Epithelial cell of alveolus of lung (primary cell): ENCODE measurements at places on chromosomes 6 and 20. TPM values are rescaled to one million over a fixed set of nuclear protein-coding genes. Genes with fewer than 3 reads are reported as not detected.

Gene NXT1
- 20.8 and 53.5 TPM in 2 replicates for total RNA-seq

Gene TMEM170B
- 0.88 and 1.0 TPM in 2 replicates for total RNA-seq

Gene PRL
- total RNA-seq: not detected in 2 replicates

Gene FOXA2
- total RNA-seq: 0.91 TPM in 1 of 2 replicates, not detected in the other

Gene NKX2-4
- total RNA-seq: not detected in 2 replicates

Gene HSPA1A
- 54.6 and 130 TPM in 2 replicates for total RNA-seq

Gene BPIFB2
- not detected in 2 replicates for total RNA-seq

Gene FAXC
- 2.2 and 3.8 TPM in 2 replicates for total RNA-seq

Gene RIPOR3
- total RNA-seq: 2.3 and 13.7 TPM in 2 replicates

Gene FOXC1
- total RNA-seq: 1.5 and 3.1 TPM in 2 replicates

Gene NRSN1
- not detected in 2 replicates for total RNA-seq

Gene C2
- 0.65 and 4.8 TPM in 2 replicates for total RNA-seq

Gene FAM162B
- total RNA-seq: 31.2 and 45.2 TPM in 2 replicates

Gene LGSN
- total RNA-seq: not detected in 2 replicates

Gene TSHZ2
- total RNA-seq: 1.0 and 13.6 TPM in 2 replicates

Gene RING1
- total RNA-seq: 17.8 and 22.0 TPM in 2 replicates

Gene ADTRP
- total RNA-seq: 0.26 TPM in 1 of 2 replicates, not detected in the other

Gene WASF1
- total RNA-seq: 10.2 and 24.8 TPM in 2 replicates

Gene DLL1
- 0.65 and 5.9 TPM in 2 replicates for total RNA-seq

Gene DEFB124
- total RNA-seq: not detected in 2 replicates

Gene CDYL
- total RNA-seq: 16.0 and 18.7 TPM in 2 replicates

Gene IMPG1
- total RNA-seq: 0.26 TPM in 1 of 2 replicates, not detected in the other

Gene NKX2-2
- not detected in 2 replicates for total RNA-seq

Gene SCRT2
- not detected in 2 replicates for total RNA-seq

Gene GPR6
- not detected in 2 replicates for total RNA-seq

Gene ZSWIM3
- 4.1 and 4.2 TPM in 2 replicates for total RNA-seq

Gene TCF21
- 5.6 and 119 TPM in 2 replicates for total RNA-seq

Gene RHAG
- not detected in 2 replicates for total RNA-seq

Gene SNRPB
- total RNA-seq: 308 and 592 TPM in 2 replicates

Gene GSTA2
- total RNA-seq: not detected in 2 replicates

Gene MYH7B
- total RNA-seq: not detected in 2 replicates

Gene SLC25A27
- total RNA-seq: 1.0 and 7.9 TPM in 2 replicates

Gene SNRNP48
- total RNA-seq: 6.3 and 10.9 TPM in 2 replicates

Gene BHLHE23
- total RNA-seq: not detected in 2 replicates

Gene TCF19
- 2.7 and 21.2 TPM in 2 replicates for total RNA-seq
